ENCODE measurements at places on chromosomes 1 and 21.

GRCh38 chr1:89682611-89683010, 49.7 kb downstream of the LRRC8C start:
- DNase-seq, result no peak

GRCh38 chr1:179881642-179882252, 338 bp upstream of the TOR1AIP1 start:
- no peak for DNase-seq

GRCh38 chr1:107251839-107252238, 111.0 kb downstream of the NTNG1 start:
- DNase-seq, result no peak

GRCh38 chr21:44437371-44437695, 18.0 kb upstream of the LRRC3 start:
- no peak for DNase-seq

GRCh38 chr1:110634086-110634454, 27.9 kb upstream of the KCNA2 start:
- DNase-seq, result no peak

DNA sequence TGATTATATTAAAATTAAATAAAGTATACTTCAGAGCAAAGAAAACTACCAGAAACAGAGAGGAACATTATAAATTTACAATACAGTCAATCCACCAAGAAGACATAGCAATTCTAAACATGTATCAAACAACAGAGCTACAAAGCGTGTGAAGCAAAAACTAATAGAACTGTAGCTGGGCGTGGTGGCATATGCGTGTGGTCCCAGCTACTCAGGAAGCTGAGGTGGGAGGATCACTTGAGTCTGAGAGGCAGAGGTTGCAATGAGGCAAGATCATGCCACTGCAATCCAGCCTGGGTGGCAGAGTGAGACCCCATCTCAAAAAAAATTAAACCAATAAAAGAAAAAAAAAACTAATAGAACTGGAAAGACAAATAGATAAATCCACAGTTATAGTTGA, 12.3 kb downstream of the CCDC185 start:
- DNase-seq, result no peak

- DNase-seq, result no peak
These were observed 954 bp downstream of the RSBN1 start for GRCh38 chr1:113811156-113811887.

DNA sequence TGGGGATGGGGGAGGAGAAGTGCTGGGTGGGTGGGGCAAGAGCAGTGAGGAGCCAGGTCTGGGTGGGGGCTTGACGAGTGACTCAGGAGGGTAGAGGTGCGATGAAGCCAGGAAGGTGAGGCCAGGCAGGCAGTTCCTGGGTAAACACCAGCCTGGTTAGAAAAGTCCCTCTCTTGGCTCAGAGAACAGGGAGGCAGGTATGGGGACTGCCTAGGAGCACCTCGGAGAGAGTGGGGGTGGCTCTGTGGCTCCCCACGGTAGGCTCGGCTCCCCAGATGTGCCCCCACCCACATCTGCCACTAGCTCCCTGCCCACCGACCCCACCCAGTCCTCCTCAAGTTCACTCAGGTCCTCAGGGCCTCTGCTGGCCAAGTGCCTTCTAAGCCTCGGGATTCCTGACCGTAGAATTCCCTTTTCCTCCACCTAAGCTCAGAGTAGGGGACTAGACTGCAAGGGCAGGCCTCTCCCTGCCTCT, 1.2 kb downstream of the HSPG2 start:
- DNase-seq, result no peak

DNA sequence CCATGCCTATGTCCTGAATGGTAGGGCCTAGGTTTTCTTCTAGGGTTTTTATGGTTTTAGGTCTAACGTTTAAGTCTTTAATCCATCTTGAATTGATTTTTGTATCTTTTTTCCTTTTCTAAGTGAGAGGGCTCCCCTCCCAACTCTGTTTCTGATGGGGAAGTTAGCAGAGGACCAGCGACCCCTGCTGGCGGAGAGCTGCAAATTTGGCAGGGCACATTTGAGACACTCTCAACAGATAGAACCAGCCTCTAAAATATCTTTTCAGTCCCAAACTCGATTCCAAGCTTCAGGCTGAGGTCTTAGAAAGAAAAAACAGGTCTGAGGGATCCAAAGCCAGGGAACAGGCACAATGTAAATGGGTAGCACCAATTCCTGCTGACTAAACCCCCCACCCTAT, 32.5 kb downstream of the LRRC3 start:
- no peak for DNase-seq

DNA sequence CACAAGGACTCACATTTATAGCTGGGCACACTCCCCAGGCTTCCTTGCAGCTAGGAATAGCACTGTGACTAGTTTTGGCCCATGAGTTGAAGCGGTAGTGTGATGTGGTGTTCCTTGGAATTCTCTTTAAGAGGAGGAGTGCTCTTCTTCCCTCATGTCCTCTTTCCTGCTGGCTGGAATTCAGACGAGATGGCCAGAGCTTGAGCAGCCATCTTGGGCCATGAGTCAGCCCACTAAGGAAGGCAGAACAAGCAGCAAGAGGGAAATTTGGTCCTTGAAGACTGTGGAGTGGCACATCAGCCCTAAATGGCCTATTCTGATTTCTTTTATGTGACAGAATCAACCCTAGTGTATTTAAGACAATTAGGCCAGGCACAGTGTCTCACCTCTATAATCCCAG, 20.0 kb downstream of the HTR6 start:
- DNase-seq, result no peak

DNA sequence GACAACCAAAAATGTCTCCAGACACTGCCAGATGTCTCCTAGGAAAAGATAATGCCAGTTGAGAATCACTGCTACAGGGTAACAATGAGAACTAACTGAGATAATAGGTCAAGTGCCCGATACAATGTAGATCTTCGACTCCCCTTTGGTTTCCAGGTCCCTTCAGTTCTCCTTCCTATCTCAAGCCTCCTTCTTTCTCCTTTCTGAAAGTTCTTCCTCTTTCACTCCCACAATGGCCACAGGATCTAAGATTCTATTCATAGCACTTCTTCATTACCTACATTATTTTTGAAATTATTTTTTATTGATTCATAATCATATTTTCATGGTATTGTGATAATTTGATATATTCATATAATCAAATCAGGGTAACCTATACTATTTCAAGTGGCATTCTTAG, 6.3 kb downstream of the PFDN2 start:
- no peak for DNase-seq

GRCh38 chr1:116224111-116224510, 112.9 kb downstream of the MAB21L3 start:
- no peak for DNase-seq

GRCh38 chr1:74145086-74145485, 52.9 kb downstream of the LRRIQ3 start:
- no peak for DNase-seq

DNA sequence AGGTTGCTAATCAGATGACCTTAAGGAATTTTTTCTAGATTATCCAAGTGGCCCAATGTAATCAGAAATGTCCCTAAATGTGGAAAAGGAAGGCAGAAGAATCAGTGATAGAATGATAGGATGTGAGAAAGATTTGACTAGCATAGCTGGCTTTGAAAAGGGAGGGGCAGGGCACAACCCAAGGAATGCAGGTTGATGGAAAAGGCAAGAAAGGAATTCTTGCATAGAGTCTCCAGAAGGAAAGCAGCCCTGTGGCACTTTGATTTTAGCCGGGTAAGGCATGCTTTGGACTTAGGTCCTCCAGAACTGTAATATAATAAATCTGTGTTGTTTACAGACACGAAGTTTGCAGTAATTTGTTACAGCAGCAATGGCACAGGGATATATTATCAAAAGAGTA, 375.7 kb upstream of the B3GALT2 start:
- no peak for DNase-seq

DNA sequence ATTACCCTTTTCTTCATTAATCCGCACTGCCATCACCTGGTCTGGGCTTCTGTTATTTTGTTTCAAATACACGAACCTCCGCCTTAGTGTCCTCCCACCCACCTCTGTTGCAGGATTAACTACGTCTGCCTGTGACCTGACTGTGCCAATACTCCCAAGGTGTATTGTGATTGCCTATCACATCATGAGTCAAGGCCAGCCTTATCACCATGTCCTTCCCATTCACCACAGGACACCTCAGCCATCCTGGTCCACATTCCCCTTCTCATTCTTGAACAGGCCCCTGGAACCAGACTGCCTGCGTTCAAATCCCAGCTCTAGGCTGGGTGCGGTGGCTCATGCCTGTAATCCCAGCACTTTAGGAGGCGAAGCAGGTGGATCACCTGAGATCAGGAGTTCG, 14.4 kb downstream of the F11R start:
- no peak for DNase-seq

GRCh38 chr21:30577766-30578165, 12.4 kb downstream of the KRTAP22-2 start:
- DNase-seq, result no peak

DNA sequence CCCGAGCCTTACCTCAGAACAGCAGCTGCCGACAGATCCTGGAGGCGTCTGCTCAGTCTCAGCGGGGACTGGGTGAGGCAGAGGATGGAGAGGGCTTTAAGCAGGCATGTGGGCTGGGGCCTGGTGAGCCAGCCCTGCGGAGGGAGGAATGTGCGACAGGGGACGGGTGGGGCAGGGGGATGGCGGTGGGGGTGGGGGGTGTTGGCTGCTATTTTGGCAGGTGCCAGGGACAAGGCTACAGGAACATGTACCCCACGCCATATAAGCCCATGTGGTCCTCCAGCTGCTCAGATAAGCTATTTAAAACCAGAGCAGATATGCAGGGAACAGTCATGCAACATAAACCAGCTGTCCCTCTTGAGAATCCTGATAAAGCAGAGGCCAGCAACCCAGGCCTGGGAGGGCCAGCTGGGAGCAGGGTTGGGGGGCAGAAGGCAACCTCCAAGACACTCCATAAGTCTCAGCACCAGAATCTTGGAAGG, at the start of gene TNNT2:
TNNT2 (minus strand) TSS at position 70 of the 482 bp plus-strand sequence. CDS start 4,426 bp downstream, outside the sequence.
- DNase-seq, result no peak

GRCh38 chr1:109241344-109241743, 8.0 kb upstream of the CELSR2 start:
- no peak for DNase-seq

- no peak for DNase-seq
These were observed 23.3 kb downstream of the KCNN3 start for GRCh38 chr1:154846565-154847442.

- no peak for DNase-seq
These were observed 56.3 kb upstream of the CNN3 start for GRCh38 chr1:94983171-94983739.

DNA sequence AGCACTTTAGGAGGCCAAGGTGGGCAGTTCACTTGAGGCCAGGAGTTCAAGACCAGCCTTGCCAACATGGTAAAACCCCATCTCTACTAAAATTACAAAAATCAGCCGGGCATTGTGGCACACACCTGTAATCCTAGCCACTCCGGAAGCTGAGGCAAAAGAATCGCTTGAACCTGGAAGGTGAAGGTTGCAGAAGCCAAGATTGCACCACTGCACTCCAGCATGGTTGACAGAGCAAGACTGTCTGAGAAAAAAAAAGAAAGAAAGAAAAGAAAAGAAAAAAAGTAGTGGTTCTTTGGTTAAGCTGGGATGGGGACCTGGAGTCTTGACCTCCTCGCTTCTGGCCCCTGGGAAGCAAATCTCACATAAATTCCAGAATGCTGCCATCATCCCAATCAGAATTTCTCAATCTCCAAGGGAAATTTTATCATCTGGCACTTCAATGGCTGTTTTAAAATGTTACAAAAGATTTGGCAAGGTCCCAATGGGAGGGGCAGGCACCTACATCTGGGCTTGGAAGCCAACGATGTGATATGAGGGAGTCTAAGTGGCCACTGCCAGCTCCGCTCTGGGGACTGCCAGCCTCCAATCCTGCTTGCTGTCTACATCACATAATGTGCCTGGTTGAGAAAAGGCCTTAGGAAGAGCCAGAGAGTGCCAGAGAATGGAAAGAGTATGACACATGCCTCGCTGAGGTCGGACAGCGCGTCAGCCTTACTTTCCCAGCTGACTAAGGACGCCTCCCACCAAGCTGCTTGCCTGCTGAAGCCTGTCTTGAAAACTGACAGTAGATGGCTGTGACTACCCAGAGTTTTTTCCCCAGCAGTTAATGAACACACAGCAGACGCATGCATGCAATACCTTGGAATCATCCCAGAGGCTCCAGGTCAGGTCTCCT, 42.1 kb upstream of the SRP9 start:
- no peak for DNase-seq

DNA sequence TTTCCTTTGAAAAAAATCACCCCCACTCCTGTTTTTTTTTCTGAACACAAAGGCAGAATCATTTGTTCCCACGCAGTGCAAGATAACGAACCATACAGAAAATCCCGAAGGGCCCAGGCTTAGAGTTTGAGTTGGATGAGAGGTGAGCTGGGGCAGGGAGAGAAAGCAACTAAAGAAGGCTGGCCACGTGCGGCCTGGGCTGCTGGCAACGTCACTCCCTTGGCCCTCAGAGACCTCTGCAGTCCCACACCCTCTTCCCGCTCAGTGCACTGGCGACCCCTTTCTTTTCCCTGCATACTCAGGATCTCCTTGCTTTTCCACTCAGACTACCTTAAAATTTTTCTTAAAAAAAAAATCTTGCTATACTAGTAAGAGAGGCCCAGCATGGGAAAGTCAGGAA, 28.2 kb upstream of the CRNN start:
- DNase-seq, result no peak

DNA sequence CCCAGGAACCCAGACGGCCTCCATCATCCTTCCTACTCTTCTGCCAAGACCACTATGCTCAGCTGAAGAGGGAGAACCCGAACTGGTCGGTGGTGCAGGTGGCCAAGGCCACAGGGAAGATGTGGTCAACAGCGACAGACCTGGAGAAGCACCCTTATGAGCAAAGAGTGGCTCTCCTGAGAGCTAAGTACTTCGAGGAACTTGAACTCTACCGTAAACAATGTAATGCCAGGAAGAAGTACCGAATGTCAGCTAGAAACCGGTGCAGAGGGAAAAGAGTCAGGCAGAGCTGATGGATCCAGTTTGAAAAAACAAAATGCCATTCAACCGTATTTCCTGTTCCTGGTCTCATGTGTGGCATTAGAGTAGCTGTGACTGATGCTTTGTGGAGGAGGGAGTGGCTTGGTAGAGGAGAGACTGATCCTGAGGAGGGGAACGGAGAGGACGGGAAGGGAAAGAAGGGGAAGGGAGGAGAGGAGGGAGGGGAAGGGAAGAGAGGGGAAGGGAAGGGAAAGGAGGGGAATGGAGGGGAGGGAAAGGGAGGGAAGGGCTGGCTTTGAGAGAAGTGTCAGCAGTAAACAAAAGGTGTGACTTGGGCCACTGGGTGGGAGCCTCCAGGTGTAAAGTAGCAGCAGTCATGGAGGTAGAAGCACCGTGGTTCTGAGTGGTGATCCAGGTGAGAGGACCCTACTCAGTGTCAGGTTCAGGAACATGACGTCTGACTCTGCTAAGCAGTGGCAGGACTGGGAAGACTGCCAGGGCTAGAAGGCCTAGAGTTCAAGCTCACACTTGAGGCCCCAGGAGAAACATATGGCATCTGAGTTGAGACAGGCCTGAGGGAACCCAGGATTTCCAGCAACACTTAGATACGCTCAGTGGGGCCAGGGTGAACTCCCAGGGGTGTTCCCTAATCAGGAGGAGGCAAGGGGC, 846 bp downstream of the HMGB4 start:
- no peak for DNase-seq
